NCI-H2081 treated with DMSO at 0.1 percent for 48 hours (cell line): ENCODE measurements at places on chromosomes 2 and 18.

GRCh38 chr2:39160982-39161381 is 40.1 kb upstream of the SOS1 start:
- DNase-seq: no peak

DNA sequence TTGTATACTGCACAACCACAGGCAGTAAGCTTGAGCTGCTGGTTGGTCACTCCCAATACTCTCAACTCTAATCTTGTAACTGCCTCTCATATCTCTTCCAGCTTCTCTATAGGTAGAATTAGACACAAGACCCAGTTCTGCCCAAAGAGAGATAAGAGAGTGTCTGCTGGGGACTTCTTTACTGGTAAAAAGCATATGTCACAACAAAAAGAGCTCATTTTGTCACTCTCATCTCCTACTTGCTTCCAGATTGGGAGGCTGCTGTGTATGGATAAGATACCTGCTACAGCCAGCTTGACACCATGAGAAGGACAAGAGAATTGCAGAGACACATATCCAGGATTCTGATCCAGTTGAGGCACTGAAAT is 165.2 kb downstream of the PTH2R start:
- DNase-seq: no peak

DNA sequence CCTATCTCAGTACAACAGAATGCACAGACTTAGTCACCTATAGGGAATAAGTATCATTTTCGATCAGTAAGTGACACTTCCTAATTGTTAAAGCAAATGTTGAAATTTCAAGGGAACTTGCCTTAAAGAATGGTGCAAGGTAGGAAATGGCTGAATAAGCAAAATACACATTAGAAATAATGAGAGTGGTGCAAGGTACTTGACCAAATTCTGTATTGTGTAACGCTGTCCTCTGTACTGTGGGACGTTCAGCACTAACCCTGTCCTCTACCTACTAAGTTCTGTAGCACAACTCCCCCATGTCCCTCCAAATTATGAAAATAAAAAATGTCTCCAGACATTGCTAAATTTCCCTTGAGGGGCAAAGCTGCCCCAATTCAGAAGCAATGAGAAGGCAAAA is 19.4 kb downstream of the MMADHC start:
- no peak for DNase-seq

- no peak for DNase-seq
Measured at GRCh38 chr2:177573120-177573519, 180.5 kb downstream of the AGPS start.

DNA sequence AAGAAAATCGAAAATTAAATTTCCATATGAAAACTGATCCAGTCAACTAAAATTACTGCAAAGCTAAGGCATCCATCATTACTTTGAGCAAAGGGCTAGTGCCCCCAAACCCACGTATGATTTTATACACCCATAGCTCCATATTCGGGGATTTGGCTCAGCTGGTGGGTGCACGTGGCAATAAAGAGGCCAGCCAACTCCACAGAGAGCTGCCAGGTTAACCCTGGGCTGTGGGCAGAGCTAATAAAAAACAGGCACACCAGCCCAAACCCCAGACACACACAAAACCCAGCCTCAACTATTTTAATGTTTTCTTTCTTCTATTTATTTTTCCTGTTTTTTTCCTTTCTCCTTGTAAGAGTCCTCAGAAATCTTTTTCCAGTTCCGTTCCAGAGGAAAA is 151.3 kb upstream of the SOX11 start:
- DNase-seq: no peak

- no peak for DNase-seq
Measured at GRCh38 chr2:85560812-85561279, 447 bp downstream of the GGCX start.

- no peak for DNase-seq
Measured at GRCh38 chr18:23225503-23225902, 90.2 kb downstream of the CABLES1 start.

DNA sequence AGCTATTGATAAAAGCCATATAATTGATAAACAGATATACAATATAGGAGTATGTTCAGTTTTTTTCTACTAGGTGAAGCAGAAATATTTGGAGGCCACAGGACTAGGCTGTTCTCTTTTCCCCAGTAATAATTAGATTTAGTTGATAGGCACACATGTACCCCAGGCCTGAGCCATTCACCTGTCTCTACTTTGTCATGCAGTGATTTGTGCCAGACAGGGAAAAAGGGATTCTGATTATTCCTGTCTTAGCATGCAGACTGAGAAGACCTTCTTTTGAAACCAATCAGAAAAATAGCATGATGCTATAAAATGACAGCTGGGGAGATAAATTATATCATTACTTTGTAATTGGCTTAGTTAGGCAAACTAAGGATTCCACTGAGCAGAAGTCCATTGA is 94.3 kb downstream of the DOCK10 start:
- DNase-seq: no peak

DNA sequence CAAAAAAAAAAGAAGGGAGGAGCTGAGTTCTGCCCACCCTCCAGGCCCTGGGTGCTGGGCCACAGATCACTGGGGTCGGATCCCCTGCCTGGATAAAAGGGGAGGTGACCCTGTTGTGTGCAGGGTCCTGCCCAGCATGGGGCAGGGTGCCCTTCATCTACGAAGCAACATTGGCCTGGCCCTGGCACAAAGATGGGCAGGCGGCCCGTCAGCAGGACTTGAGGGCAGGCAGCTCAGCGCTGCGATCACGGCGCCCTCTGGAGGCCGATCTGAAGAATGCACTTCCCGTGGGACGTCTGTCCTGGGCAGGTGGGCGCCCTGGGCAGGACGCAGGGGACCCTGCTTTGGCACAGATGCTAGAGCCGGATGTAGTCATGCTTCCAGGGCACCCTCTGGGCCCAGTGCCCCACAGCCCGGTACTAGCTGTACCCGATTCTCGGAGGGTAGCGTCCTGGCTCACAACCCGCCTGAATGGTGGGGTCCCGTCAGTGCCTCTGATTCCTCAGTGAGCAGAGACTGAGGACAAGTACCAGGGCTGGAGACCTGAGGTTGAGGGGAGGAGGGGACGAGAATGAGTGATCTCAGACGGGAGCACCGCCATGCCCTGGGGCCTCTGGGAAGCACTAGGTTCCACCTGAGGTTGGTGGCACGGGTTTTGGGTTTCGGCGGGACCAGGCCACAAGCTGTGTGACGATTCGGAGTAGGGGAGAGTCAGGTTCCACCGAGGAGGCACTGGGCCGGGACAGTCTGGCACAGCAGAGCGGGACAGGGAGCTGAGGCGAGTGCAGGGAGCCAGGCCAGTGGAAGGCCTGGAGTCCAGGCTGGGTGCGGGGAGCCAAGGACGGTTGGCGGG is 18.0 kb downstream of the ARID5A start:
- DNase-seq: no peak

- no peak for DNase-seq
Measured at GRCh38 chr2:176147800-176148496, 3.4 kb upstream of the HOXD4 start.

GRCh38 chr18:78911751-78912283 is 67.8 kb upstream of the SALL3 start:
- DNase-seq: no peak

- DNase-seq: no peak
Measured at GRCh38 chr2:12718015-12718671, 1.4 kb downstream of the TRIB2 start.

DNA sequence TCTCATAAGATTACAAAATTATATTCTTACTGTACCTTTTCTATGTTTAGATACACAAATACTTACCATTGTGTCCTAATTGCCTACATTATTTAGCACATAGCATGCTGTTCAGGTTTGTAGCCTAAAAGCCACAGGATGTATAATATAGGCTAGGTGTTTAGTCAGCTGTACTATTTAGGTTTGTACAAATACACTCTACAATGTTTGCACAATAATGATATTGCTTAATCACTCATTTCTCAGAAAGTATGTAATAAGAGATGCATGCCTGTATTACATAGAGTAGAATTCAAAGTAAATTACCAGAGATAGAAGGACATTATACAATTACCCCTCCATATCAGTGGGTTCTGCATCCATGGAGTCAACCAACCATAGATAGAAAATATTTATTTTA is 201.1 kb upstream of the COL3A1 start:
- peak; percentile 97 for DNase-seq

DNA sequence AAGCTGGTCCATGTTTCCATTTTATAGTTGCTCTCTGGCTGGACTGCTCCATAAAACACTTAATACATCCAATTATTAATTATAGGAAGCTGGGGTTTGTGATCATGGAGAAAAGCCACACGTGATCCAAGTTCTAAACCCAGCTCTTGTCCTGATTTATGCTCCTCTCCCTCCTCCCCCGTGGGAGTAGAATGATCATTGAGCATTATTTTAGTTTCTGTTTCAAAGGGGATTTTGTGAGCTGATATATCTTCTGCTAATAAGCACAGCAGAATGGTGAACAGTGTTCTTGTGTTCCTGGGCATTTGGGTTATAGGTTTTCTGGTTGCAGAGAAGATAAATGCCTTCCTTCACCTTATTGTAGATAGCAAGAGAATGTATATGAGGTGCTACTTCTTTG is 135.7 kb upstream of the TMEM200C start:
- no peak for DNase-seq

DNA sequence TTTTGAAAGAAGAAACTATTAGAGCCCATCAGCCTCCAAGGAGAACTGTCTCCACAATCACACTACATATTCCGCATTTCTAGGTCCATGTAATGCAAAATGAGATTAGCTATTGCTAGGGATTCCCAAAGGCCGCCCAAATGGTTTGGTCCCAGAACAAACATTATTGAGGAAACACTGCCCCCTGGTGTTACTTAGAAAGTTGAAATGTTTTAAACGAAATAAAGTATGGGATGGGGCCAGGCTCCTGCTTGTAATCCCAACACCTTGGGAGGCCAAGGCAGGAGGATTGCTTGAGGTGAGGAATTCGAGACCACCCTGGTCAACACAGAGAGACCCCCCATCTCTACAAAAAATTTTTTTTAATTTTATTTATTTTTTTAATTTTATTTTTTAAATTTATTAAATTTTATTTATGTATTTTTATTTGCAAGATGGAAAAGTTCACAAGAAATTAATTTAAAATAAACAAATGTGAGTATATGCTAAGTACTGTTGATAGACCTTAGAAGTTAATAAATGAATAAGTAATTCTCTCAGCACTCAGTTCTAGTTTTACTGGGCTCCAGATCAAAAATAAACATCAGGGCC is 5.5 kb downstream of the NHEJ1 start:
- DNase-seq: peak; percentile 38

DNA sequence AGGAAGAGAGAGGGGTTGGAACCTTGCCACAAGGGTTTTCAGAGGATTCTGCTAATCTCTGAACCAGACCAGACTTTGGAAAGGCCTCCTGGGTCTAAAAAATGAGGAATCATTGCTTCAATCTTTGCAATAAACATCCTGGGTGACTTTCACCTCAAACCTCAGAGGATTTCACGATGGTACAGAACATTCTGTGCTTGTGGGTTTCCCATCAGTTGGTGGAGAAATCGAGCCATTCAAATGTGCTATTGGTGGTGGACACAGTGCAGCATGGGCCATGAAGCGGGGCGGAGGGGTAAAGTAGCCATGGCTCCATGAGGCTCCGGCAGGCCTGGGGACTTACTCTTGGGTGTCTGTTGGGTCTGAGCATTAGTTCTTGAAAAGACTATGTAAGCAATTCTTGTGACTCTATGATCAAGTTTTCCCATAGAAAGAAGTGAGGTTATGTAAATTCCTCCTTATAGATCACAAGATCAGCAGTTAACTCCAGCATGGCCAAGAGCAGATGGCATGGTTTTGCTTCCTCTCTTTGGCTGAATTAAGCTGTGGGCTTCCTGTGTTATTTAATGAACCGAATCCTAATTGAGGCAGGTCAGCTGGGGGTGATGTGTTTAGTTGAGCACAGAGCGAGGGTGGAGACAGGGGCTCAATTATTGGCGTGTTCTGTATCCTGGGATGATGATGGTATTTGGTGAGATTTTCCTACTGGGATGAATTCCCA is 1.9 kb upstream of the IL1R2 start:
- no peak for DNase-seq

- no peak for DNase-seq
Measured at GRCh38 chr18:27627927-27628326, 442.8 kb upstream of the CHST9 start.

GRCh38 chr18:62128157-62128556 is 58.7 kb downstream of the PIGN start:
- no peak for DNase-seq

GRCh38 chr2:73946666-73947065 is 20.0 kb downstream of the DGUOK start:
- no peak for DNase-seq

GRCh38 chr18:72273025-72273424 is 271.1 kb downstream of the CBLN2 start:
- no peak for DNase-seq

DNA sequence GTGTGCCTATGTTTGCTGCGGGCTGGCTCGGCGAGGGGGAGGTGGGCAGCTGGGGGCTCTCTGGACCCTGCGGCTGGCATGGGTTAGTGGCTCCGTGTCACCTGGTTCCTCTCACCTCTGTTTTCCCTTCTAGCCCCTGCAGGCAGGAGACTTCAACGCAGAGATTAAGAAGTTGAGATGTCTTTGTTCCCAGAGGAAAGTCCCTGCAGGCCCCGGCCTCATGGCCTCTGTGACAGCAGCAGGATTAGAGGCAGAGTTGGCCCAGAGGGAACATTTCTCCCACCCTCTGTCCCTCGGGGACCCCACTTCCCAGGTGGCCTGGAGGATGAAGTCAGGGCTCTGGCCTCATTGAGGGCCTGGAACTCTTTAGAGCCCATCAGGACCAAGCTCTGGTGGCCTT is 56.5 kb downstream of the HPCAL1 start:
- no peak for DNase-seq

- no peak for DNase-seq
Measured at GRCh38 chr2:160301420-160301819, 101.3 kb upstream of the ITGB6 start.

- DNase-seq: no peak
Measured at GRCh38 chr2:70029814-70030409, 57.4 kb upstream of the PCBP1 start.

GRCh38 chr2:145245268-145245870 is 725.5 kb upstream of the ZEB2 start:
- no peak for DNase-seq

DNA sequence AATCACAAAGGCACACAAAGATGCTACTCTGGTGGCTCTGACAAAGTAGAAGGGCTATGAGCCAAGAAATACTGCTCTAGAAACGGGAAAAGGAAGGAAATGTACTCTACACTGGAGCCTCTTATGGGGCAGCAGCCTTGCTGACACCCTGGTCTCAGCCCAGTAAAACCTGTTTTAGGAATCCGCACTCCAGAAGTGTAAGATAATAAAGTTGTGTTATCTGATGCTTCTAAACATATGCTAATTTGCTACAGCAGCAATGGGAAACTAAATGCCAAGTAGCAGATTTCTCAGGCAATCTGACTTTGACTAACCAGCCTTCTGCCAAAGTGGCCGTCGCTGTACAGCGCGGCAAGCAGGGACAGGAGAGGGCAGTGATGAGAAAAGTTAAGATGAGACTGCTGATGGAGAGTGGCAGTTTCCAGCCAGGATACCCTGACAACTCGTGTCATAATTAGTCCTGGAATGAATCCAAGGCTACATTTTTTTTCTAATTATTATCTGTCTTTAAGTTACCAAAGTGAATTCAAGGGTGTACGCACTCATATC is 99.0 kb downstream of the NETO1 start:
- no peak for DNase-seq
